Left kidney (tissue), 8 donors: ENCODE measurements at places on chromosomes 7 and 10.

DNA sequence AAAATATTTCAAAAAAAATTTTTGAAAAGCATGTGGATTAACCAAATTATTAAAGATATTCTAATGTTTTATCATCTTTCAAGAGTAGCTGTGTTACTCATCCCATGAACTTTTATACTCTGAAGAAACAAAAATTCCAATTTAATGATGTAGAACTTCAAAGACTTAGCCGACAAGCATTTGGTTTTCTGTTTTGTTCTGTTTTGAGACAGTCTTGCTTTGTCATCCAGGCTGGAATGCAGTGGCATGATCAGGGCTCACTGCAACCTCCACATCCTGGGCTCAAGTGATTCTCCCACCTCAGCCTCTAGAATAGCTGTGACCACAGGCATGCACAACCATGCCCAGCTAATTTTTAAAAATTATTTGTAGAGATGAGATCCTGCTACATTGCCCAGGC lies 17.8 kb upstream of the LCOR start:
- DNase-seq: no peak

DNA sequence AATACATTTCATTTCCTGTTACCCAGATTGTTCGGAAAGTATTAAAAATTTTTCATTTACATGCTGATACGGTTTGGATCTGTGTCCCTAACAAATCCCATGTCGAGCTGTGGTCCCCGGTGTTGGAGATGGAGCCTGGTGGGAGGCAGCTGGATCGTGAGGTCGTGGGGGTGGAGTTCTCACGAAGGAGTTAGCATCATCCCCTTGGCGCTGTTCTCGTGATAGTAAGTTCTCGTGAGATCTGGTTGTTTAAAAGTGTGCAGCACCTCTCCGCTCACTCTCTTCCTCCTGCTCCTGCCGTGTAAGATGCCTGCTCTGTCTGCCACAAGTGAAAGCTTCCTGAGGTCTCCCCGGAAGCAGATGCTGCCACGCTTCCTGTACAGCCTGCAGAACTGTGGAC lies 30.9 kb downstream of the PLEKHS1 start:
- no peak for DNase-seq

- no peak for DNase-seq
Observed at GRCh38 chr7:43851805-43852204, 17.5 kb downstream of the MRPS24 start.

DNA sequence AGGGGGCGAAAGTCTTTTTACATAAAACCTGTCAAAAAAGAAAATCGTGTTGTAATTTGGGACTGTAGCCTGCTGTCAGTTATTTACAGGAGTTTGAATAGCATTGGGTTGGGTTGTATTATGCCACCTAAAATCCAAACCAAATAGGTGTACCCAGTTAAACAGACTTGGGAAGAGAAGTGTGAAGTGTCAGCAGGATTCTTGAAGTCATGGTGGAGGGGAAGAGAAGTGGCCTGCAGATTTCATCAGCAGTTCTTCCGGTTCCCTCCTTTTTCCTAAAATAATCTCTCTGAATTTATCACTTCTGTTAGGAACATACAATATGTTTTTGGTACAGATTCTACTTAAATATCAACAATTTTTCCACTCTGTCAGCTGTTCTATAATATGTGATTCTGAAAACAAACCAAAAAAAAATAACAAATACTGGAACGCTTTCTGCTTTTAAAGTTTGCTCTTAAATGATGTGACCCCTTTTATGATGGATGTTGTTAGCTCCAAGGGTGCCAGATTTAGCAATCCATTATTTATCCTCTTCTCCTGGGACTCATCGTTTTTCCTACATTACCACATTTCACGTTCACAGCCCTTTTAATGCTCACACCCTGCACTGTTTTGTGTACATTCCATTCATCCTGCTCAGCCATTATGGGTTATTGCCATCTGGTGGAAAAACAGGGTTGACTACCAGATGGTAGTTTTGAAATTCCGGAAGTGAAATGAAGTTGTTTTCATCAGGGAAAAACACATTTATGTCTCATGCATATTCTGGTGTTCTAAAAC lies 18.7 kb upstream of the ARHGAP12 start:
- DNase-seq: peak; percentile 44

DNA sequence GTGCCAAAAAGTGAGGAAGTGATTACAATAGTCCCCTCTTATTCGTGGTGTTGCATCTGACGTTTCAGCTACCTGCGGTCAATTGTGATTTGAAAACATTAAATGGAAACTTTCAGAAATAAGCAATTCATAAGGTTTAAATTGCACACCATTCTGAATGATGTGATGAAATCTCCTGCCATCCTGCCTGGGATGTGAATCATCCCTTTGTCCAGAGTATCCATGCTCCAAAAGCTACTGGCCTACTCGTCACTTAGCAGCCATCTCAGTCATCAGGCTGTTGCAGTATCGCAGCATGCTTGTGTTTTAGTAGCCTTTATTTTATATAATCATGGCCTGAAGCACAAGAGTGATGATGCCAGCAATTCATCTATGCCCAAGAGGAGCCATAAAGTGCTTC lies 97.7 kb upstream of the CDCA7L start:
- DNase-seq: no peak

- no peak for DNase-seq
Observed at GRCh38 chr7:17176371-17177032, 122.0 kb upstream of the AHR start.

GRCh38 chr10:74718208-74718607 lies 108.2 kb upstream of the KAT6B start:
- no peak for DNase-seq

GRCh38 chr7:144824360-144824759 lies 11.5 kb downstream of the TPK1 start:
- peak; percentile 45 for DNase-seq

DNA sequence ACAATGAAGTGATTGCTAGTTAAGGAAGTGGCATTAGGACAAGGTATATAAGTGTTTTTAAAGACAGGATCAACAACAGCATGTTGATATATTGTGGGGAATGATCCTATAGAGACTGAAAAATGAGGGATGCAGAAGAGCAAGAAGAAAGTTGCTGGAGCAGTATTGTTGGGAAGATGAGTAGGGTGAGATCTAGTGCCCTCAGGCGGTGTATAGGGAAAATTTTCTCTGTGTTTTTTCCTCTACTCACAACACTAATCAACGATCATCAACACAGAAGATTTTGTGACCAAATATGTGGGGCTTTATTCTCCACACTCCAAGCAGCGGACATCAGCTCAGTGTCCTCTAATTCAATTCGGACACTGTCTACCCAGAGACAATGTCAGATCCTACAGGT lies 9.6 kb upstream of the PTTG1IP2 start:
- no peak for DNase-seq

- no peak for DNase-seq
Observed at GRCh38 chr7:113918946-113919345, at the start of gene PPP1R3A. Gene PPP1R3A (minus strand): TSS chr7:113919009. CDS start chr7:113918996, 13 bp downstream.
